Neural crest cell (in vitro differentiated cells): ENCODE measurements at places on chromosomes 5 and 9. TPM values are rescaled to one million over a fixed set of nuclear protein-coding genes. Genes with fewer than 3 reads are reported as not detected.
A peak's percentile ranks its signal among the peaks of the same experiment; 100 is the strongest.

HEMGN gene
- not detected in 2 replicates for total RNA-seq

KIF4B gene
- not detected in 2 replicates for total RNA-seq

TESK1 gene
- 42.7 and 47.6 TPM in 2 replicates for total RNA-seq

TNFSF8 gene
- total RNA-seq, result not detected in 2 replicates

WDR31 gene
- total RNA-seq, result 3.5 and 3.6 TPM in 2 replicates

GPR150 gene
- 0.14 TPM in 1 of 2 replicates, not detected in the other for total RNA-seq

ADAMTS13 gene
- total RNA-seq, result 5.8 and 6.0 TPM in 2 replicates

DOLPP1 gene
- total RNA-seq, result 43.1 and 43.9 TPM in 2 replicates

FAM219A gene
- total RNA-seq, result 20.6 and 20.9 TPM in 2 replicates

LAMC3 gene
- total RNA-seq, result 2.8 and 4.0 TPM in 2 replicates

UBLCP1 gene
- 36.9 and 39.2 TPM in 2 replicates for total RNA-seq

CXCL14 gene
- total RNA-seq, result not detected in 2 replicates

- DNase-seq, result no peak
Measured at GRCh38 chr9:1875921-1876448, 139.2 kb upstream of the SMARCA2 start.

DNA sequence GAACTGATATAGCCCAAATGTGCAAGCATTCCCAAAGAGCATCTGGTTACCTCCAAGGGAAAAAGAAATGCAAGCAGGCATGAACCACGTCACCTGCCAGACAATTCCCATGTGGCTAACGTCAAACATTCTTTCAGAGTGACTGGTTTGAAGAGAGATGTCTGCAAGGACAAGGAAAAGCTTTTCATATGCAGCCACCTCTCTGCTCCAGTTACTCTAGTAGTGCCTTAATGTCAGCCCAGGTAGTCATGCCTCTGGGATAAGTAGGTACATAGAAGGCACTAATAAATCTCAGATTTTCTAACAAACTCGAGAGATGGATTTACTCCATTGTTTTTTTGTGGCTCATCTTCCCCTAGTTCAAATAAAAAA is 96.8 kb upstream of the IFNK start:
- DNase-seq, result no peak

GRCh38 chr5:39443911-39444310 is 19.1 kb upstream of the DAB2 start:
- DNase-seq, result no peak

DNA sequence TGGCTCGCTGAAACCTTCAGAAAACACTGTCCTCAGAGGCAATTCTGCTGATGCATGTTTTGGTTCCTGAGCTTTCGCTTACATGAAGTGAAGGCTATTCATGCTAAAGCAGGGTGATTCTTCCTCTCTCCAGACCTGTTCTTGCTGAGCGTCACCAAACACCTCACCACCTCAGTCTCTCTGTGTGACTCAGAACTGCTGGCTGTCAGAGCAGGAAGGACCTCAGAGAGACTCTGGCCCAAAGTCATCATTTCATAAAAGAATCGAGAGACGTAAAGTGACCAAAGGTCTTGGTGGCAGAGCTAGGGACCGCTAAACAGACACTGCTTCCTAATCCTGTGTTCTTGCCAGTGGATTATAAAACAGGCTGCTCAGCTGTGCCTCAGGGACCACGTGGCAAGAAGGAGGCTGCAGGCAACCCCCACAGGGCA is 73.8 kb downstream of the LHFPL2 start:
- DNase-seq, result no peak

DNA sequence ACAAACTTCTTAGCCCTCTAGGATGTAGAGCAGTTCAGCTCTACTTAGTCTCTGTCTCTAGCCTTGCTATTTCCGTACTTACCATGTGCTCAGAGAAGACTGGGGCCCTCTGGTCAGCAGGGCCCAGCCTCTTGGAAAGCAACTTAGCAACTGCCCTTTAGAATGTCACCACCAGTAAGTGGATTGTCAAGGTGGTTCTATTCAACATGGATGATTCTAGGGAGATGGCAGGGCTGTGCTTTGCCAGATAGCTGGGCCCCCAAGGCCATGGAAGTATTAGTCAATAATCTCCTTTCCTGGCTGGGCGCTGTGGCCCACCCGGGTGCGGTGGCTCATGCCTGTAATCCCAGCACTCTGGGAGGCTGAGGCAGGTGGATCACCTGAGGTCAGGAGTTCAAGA is 177.6 kb upstream of the MVB12B start:
- no peak for DNase-seq

GRCh38 chr5:68377733-68378132 is 162.2 kb downstream of the PIK3R1 start:
- DNase-seq, result no peak

DNA sequence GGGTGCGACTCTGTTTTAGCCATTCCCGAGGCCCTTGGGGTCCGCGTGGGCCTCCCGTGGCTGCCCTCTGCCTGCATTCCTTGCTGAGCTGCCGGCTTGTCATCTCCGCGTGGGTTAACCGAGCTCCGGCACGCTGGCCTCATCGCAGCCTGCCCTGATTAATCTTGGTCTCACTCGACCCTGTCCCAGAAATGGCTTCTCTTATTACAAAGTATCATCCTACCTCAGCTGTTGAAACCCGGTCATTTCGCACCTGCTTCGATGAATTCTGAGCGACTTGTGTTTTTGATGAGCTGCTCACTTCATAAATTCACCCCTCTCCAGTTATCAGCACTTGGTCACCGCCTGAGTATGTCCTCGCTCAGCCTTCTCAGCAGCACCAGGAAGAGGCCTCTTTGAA is 123.5 kb upstream of the EGFLAM start:
- DNase-seq, result no peak

GRCh38 chr9:17928228-17928627 is 349.4 kb downstream of the SH3GL2 start:
- no peak for DNase-seq

GRCh38 chr5:957748-958485 is 50.7 kb upstream of the NKD2 start:
- no peak for DNase-seq

DNA sequence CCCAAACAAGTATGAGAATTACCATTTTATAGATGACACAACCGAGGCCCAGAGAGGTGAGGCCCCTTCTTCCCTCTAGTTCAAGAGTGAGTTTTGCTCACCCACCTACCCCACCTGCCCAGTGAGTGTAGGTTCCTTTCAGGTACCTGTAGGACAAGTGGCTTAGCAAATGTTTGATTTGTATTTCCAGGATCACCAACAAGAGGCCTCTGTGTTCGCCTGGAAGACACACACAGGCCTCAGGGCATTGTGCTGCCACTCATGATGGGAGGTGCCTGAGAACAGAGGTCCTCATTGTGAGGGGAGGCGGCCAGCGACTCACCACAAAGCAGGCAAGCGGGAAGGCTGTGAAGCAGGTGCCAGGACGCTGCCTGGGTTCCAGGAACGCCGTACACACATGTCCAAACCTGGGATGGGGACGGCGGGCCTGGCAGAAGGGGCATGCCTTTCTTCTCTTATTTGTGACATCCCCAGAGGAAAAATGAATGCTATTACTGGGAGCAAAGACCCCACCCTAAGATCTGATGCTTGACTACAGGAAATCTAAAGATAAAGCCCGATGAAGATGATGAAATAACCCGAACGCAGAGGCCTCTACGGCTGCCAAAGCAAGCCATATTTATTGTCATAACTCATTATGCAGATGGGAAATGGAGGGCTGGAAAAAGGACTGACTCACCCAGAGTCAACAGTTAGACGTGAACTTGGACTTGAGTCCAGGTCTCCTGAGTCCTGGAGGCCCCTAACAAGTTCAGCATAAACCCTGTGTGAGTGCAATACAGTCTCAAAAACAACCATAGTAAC is 60.2 kb upstream of the SLC25A51 start:
- DNase-seq, result peak; percentile 53

DNA sequence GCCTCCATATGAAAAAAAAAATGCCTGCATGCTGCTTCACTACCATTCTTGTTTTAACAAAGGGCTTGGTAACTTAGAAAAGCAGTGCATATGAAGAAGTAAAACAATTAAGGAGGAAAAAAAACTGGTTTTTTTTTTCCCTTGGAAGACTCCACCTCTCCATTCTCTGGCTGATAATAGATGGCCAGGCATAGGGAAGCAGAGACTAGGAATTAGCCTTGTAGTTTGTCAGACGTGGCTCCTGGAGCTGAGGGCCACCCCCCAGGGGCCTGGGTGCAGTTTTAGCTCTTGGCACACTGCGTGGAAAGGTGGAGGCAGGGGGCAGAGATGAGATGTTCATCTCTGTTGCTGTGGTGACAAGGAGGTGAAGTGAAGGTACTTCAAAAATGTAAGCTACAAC is 42.7 kb downstream of the WDR36 start:
- no peak for DNase-seq

DNA sequence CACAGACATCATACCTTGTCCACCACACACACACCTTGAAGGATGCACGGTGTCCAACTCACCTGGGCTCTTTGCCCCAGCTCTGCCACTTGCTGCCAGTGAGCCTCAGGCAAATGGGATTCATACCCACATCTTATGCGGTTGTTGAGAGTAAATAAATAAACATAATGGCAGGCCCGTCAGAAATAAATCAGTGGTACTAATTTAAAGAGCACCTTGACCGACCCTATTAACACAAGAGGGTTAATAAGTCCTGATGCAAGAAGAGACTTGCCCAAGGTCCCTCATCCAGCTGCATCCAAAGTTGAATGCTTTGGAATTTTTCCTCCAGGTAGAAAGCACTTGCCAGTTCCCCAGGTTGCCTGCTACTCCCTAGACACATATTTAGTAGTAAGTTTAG is 11.6 kb upstream of the AKNA start:
- no peak for DNase-seq

GRCh38 chr9:6214434-6214833 is 1.2 kb upstream of the IL33 start:
- no peak for DNase-seq

- no peak for DNase-seq
Measured at GRCh38 chr9:100379862-100380261, 27.1 kb upstream of the TEX10 start.

DNA sequence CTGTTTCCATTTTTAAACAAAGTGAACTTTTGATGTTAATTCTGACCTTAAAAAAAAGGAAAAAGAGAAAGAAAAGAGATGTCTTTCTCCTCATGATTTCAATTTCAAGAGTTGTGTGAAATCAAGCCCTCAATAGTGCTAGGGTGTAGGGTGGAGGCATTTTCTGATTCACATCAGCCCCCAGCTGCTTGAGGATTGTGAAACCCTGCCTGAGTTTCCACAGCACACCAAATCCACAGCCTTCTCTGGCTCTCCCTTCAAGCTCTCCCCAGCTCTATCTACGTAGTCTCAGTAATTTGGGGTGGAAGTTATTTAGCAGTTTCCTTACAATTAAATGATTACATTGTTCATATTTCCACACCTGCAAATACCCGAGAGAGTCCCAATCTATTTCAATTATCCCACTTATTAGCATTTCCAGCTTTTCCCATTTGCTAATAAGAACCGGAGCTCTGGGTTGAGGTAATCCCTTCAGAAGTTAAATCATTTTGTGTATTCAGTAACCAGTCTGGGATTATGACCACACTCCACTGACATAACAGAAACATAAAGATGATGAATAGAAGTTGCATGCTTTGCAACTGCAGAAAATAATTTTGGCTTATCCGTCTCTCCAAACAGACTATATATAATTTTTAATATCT is 54.9 kb downstream of the MTX3 start:
- DNase-seq, result no peak

DNA sequence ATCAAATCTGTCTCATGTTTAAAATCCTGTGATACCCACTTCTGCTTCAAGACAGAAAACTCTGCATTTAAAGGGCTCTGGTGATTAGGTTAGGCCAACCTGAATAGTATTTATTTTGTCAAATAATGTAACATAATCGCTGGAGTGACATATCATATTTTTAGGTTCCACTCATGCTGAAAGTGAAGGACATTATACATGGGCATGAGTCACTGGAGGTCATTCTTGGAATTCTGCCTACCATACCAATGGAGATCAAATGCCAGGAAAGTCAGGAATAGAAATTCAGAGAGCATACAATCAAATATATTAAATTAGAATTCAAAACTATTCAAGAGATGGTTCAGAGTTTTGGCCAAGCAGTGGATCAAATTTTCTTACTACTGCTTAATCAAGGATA is 97.1 kb upstream of the PRSS3 start:
- DNase-seq, result no peak

DNA sequence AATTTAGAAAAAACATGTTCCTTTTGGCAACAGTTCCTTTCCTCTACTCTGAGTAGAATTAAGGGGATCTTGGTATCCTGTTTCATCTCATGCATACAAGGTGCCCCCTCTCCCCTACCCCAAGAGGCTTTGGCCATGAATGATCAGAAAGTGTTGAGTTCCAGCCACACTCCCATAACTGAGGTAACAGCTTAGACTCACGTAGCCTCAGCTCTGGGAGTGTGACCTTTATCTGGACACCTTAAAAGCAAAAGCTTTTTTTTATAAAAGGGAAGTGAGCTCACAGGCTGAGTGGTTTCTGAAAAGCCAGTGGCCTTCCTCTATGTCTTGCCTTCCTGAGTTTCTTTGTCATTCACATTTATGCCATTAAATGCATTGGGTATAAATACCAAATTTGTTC is 900 bp upstream of the HAVCR2 start:
- DNase-seq, result no peak

DNA sequence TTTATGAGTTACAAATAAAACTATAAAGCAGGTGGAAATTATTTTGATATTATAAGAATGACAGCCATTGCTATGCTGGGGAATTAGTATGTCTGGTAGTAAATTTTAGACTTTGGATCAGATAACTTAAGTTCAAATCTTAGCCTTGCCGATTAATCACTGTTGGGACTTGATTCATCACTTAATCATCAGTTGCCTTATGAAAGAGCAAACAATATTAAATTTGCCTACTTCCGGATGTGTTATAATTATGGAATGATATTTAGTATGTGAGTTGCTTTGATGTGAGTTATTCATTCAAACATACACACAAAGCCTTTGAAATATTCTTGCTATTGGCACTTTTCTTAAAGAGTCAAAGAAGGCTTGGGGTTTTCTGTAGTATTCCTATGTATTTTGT is 717.7 kb downstream of the BRINP1 start:
- no peak for DNase-seq

DNA sequence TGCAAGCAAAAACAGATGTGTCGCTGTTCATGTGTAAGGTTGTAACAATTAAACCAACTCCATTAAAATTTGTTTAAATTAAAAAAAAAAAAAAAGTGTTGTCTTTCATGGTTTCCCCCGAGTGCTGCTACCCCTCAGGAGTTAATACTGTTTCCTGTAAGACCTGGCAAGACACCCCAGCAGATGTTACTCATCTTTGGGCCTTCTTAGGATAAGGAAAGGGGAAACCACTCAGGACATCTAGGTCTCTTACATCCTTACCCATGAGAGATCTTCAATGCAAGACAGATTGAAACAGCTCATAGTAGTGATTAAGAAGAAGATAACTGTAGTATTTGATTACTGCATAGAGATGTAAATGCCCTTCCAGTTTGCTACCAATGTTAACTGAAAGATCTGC is 33.5 kb upstream of the F2R start:
- no peak for DNase-seq
